Uterus (tissue), 4 donors: ENCODE measurements at places on chromosomes 4 and X.

DNA sequence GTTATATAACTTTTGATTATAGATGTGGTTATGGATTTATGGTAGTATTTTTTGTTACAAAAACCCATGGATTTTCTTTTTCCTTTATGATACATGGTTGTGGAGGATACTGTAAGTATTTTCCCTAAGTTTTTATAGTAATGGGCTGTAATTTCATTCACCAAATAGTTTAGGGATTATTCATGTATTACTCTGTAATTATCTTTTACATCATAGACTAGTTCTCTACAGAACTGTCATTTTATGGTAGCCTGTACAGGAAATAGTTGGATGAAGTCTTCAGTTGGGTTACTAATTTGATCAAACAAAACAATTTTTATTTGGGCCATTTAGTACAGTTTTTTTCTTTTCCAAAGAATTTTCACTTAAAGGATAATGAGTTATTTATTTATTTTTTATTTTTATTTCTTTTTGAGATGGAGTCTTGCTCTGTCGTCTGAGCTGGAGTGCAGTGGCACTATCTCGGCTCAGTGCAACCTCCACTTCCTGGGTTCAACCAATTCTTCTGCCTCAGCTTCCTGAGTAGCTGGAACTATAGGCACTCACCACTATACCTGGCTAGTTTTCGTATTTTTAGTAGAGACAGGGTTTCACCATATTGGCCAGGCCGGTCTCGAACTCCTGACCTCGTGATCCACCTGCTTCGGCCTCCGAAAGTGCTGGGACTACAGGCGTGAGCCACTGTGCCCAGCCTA, 42.1 kb downstream of the RBPJ start:
- no peak overlapping the region for H3K4me3 ChIP-seq
- no peaks in the 10 kb centered on the region for H3K36me3 ChIP-seq
- peaks cover 4% of the 10 kb centered on the region for H3K4me1 ChIP-seq
- DNase-seq: no peak
- H3K27ac ChIP-seq: no peak overlapping the region

GRCh38 chrX:3717742-3718420, 4.4 kb upstream of the PRKX start:
- H3K27me3 ChIP-seq: no peaks in the 10 kb centered on the region
- peaks cover 1% of the 10 kb centered on the region for H3K4me1 ChIP-seq
- H3K4me3 ChIP-seq: no peak overlapping the region
- H3K36me3 ChIP-seq: no peaks in the 10 kb centered on the region
- no peak overlapping the region for H3K27ac ChIP-seq
- no peak for DNase-seq

DNA sequence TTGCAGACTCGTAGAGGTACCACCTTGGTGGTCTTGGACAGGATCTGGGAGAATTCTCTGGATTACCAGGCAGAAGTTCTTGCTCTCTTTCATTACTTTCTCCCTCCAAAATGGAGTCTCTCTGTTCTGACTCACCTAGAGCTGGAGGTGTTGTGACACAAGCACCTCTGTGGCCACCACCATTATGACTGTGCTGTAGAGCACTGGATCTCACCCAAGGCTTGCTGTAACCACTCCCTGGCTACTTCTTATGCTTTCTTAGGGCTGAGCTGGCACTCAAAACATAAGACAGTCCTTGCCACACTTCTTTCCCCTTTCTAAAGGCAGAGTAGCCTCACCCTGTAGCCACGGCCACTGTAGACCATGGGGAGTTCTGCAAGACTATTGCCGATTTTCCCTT, 296.6 kb upstream of the DIPK2B start:
- H3K4me3 ChIP-seq: no peak overlapping the region
- H3K27me3 ChIP-seq: no peaks in the 10 kb centered on the region
- H3K27ac ChIP-seq: no peak overlapping the region
- no peaks in the 10 kb centered on the region for H3K4me1 ChIP-seq
- no peak for DNase-seq
- H3K36me3 ChIP-seq: no peaks in the 10 kb centered on the region

DNA sequence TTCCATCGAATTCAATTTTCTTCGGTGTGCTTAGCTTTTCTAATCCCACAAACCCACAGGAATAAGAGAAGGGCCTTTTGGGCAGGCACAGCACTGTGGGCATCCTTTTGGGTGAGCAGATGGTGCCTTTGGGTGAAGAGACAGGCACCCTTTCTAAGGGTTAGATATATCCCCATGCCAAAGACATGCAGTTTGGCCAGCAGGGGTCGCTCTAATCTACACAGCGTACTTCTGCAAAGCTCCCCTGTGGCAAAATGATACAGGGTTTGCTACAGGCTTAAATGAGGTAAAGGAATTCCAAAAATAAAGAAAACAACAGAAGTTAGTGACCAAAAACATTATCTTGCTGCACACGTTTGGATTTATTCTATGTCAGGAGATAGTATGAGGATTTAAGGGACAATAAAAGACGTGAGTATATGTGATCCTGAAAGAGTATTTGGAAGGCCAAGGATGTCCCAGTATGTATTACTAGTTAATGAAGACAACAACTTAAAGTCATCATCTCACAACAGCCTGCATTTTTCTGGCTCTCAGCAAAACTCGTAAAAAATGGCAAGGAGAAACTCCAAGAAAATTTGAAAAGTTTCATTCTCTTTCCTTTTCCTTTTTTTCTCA, 49.5 kb downstream of the PHEX start:
- H3K36me3 ChIP-seq: no peaks in the 10 kb centered on the region
- DNase-seq: peak; percentile 54
- peak overlapping the region; percentile 6 for H3K27ac ChIP-seq
- no peak overlapping the region for H3K4me3 ChIP-seq
- H3K27me3 ChIP-seq: peaks cover 4% of the 10 kb centered on the region

GRCh38 chr4:128424527-128425497, 137.2 kb upstream of the PGRMC2 start:
- peak overlapping the region; percentile 42 for H3K27ac ChIP-seq
- H3K36me3 ChIP-seq: no peaks in the 10 kb centered on the region
- no peak overlapping the region for H3K4me3 ChIP-seq
- H3K27me3 ChIP-seq: no peaks in the 10 kb centered on the region
- no peak for DNase-seq

DNA sequence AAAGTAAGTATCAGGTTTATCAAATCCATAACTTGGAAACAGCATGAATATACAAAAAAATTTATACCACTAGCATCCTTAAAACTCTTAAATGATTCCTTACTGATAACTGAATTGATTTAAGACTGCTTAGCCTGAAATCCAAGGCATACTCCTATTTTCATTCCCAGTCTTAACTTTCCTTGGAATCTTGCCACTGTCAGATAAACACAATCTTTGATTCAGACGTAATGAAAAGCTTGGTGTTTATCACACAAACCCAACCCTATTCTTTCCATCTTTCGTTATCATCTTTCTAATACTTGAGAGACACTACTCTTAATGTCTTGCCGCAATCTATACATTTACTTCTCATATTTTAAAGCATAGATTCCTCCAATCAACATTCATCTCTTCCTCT, 19.1 kb downstream of the C4orf17 start:
- DNase-seq: no peak
- H3K36me3 ChIP-seq: no peaks in the 10 kb centered on the region
- no peak overlapping the region for H3K4me3 ChIP-seq
- no peak overlapping the region for H3K27ac ChIP-seq
- no peaks in the 10 kb centered on the region for H3K27me3 ChIP-seq
- no peaks in the 10 kb centered on the region for H3K4me1 ChIP-seq

DNA sequence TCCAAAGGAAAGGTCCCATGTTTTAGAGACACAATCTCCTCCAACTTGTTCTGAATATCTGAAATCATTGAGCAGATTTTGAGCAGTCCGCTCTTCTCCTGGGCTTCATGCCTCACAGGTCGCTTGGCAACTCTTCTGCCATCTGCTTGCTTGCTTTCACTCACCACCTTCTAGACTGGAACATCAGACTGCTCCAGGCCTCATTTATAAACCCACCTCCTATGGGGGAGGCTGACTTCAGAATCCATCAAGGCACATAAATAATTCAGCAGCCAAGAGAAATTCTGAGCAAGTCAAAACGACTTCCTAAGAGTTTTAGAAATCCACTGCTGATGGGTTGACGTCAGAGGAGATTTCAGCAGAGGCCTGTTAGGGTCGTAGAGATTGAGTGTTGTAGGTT, 64.1 kb downstream of the FAM184B start:
- H3K27ac ChIP-seq: no peak overlapping the region
- no peak for DNase-seq
- no peaks in the 10 kb centered on the region for H3K27me3 ChIP-seq
- H3K4me3 ChIP-seq: no peak overlapping the region
- no peaks in the 10 kb centered on the region for H3K4me1 ChIP-seq

DNA sequence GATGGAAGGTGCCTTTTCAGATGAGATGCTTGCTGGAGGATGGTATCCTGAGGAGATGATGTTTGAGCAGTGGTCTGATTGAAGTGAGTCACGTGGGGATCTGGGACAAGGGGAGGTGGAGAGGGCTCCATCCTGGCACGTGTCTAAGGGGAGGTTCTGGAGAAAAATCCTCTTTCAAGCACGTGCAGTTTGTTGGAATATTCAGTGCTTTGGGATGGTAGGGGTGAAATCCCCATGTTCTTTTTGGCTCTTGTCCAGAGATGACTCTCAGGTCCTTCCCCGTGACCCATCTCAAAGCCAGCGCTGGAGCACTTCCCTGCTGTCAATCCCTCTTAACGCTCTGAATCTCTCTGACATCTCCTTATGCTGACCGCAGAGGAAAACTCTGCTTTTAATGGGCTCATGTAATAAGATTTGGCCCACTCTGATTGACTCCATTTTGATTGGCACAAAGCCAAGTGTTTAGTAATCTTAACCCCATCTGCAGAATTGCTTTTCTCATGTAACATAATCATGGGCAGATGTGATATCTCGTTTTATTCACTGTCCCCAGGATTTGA, 10.8 kb upstream of the KLKB1 start:
- H3K36me3 ChIP-seq: no peaks in the 10 kb centered on the region
- H3K4me1 ChIP-seq: no peaks in the 10 kb centered on the region
- no peaks in the 10 kb centered on the region for H3K27me3 ChIP-seq
- no peak for DNase-seq

DNA sequence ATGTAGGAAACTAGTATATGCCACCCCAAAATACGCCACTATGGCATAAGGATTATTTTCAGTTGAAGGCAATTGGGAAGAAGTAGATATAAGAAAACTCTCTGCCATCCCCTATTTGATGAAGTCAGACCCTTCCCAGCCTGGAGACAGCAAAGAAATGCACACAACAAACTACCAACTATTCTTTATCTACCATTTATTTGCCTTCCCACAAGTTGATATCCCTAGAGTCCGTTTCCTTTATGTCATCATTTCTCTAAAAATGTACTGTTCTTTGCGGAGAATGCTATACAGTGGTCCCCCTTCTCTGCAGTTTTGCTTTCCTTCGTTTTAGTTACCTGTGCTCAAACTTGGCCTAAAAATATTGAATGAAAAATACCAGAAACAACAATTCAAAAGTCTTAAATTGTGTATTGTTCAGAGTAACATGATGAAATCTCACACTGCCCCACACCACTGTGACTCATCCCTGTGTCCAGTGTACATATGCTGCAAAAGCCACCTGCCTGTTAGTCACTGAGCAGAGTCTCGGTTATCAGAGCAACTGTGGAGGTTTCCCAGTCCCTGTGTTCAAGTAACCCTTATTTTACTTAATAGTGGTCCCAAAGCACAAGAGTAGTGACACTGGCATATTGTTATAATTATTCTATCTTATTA, 152.3 kb downstream of the WDFY3 start:
- no peaks in the 10 kb centered on the region for H3K36me3 ChIP-seq
- H3K4me3 ChIP-seq: no peak overlapping the region

- no peaks in the 10 kb centered on the region for H3K36me3 ChIP-seq
- H3K27me3 ChIP-seq: no peaks in the 10 kb centered on the region
- H3K4me1 ChIP-seq: no peaks in the 10 kb centered on the region
Observed at GRCh38 chrX:75115707-75116413, 40.2 kb downstream of the ABCB7 start.

GRCh38 chr4:39525822-39526690, 1.2 kb downstream of the UGDH start:
- H3K27ac ChIP-seq: peak overlapping the region; percentile 95
- peak overlapping the region; percentile 71 for H3K4me3 ChIP-seq
- no peak for DNase-seq
- H3K4me1 ChIP-seq: no peaks in the 10 kb centered on the region
- H3K27me3 ChIP-seq: no peaks in the 10 kb centered on the region
- no peaks in the 10 kb centered on the region for H3K36me3 ChIP-seq

- no peak overlapping the region for H3K4me3 ChIP-seq
- no peaks in the 10 kb centered on the region for H3K36me3 ChIP-seq
- H3K27ac ChIP-seq: no peak overlapping the region
- H3K27me3 ChIP-seq: no peaks in the 10 kb centered on the region
Observed at GRCh38 chr4:139403462-139403861, 50.5 kb upstream of the RAB33B start.

DNA sequence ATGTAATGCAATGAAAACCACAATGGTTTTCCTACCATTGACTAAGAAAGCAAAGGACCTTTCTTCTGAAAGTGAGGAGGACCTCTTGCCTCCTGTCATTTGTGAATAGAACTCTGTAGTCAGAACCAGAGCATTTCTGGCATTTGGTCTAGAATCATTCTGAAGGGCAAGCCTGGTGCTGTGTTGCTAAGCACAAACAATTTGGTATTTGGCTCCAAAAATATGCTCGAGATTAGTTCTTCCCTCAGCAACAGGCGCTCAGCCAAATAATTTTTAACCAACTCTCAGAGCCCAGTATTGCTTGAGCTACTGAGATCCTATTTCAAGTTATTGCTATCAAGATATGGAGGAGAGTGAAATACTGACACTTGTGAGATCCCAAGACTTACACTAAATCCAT, 71.0 kb downstream of the SNCA start:
- H3K27ac ChIP-seq: peak overlapping the region; percentile 66
- no peaks in the 10 kb centered on the region for H3K36me3 ChIP-seq
- H3K4me1 ChIP-seq: peaks cover 7% of the 10 kb centered on the region
- no peaks in the 10 kb centered on the region for H3K27me3 ChIP-seq
- DNase-seq: no peak
- H3K4me3 ChIP-seq: no peak overlapping the region

- no peak for DNase-seq
- no peak overlapping the region for H3K4me3 ChIP-seq
- no peaks in the 10 kb centered on the region for H3K27me3 ChIP-seq
Observed at GRCh38 chr4:6385288-6385687, 87.1 kb downstream of the PPP2R2C start.

DNA sequence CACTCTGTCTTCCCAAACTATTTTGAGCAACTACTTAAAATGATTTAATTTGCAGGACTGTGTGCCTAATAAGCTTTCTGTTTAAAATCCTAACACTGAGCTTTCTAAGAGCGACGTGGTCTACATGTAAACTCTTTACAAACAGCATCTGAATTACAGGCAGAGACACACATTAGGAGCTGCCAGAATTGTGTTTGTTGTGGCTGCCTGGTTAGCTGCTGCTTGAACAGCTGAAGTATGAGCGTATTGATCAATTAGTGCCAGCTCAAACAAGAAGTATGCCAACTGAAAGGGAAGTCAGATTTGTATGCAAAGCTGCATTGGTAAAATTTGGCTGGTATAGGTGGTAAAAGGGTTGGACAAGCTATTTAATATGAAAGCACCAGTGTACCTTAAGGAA, 384.4 kb downstream of the PCDH7 start:
- no peak overlapping the region for H3K27ac ChIP-seq
- peaks cover 4% of the 10 kb centered on the region for H3K4me1 ChIP-seq
- no peaks in the 10 kb centered on the region for H3K27me3 ChIP-seq
- no peaks in the 10 kb centered on the region for H3K36me3 ChIP-seq
- DNase-seq: no peak

- peak; percentile 38 for DNase-seq
- H3K27ac ChIP-seq: peak overlapping the region; percentile 94
- H3K36me3 ChIP-seq: no peaks in the 10 kb centered on the region
- H3K4me3 ChIP-seq: peak overlapping the region; percentile 93
- no peaks in the 10 kb centered on the region for H3K4me1 ChIP-seq
Observed at GRCh38 chrX:16786791-16787735, 797 bp downstream of the TXLNG start.
